ENCODE measurements at places on chromosomes 7 and 10.

GRCh38 chr10:113042868-113043267, 92.8 kb downstream of the TCF7L2 start:
- no peak for DNase-seq

DNA sequence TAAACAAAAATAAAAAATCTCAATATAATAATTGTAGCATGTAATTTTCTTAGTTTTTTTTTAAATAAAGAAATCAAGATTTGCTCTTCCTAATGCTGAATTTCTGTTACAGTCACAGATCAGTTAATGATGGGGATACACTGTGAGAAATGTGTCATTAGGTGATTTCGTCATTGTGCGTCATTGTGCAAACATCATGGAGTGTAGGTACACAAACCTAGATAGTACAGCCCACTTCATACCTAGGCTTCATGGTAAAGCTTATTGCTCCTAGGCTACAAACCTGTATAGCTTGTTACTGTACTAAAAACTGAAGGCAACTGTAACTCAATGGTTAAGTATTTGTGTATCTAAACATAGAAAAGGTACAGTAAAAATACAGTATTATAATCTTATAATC, 74.4 kb upstream of the LSM8 start:
- DNase-seq, result no peak

- no peak for DNase-seq
These were observed 69.1 kb downstream of the PRKAG2 start for GRCh38 chr7:151807846-151808245.

GRCh38 chr7:8092140-8092539, 123.5 kb downstream of the GLCCI1 start:
- DNase-seq, result no peak

DNA sequence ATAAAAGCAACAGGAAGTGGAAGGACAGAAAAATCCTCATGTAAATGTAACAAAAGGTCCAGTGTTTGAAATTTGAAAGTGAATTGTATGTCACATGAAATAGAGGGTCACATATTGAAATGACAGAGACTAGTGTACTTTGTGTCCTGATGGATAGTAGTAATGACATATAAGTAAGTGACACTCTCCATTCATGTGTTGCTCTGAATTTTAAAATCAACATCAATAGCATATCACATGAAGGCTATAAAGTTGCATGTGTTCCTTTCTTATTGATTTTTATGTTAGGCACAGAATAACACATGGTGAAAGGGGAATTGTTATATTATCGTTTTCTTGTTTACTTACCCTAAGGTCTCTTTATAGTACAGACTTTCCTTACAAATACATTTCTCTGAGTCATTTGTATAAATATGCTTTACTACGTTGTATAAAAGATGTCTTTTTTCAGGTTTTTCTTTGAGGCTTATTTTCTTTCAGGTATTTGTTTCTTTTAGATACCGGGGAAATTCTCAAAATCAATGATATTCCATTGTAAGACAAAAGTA, 104.6 kb upstream of the CACNA2D1 start:
- no peak for DNase-seq

- no peak for DNase-seq
These were observed 11.1 kb downstream of the FAM53B start for GRCh38 chr10:124732931-124733570.

Data from brain pericyte (primary cell).